Stimulated activated CD4-positive, alpha-beta T cell treated with anti-CD3 and anti-CD28 coated beads, TNF-alpha, amount 100 ng/mL, for 4 hours (primary cell): ENCODE measurements at places on chromosomes 5 and 9.
A peak's percentile ranks its signal among the peaks of the same experiment; 100 is the strongest.

DNA sequence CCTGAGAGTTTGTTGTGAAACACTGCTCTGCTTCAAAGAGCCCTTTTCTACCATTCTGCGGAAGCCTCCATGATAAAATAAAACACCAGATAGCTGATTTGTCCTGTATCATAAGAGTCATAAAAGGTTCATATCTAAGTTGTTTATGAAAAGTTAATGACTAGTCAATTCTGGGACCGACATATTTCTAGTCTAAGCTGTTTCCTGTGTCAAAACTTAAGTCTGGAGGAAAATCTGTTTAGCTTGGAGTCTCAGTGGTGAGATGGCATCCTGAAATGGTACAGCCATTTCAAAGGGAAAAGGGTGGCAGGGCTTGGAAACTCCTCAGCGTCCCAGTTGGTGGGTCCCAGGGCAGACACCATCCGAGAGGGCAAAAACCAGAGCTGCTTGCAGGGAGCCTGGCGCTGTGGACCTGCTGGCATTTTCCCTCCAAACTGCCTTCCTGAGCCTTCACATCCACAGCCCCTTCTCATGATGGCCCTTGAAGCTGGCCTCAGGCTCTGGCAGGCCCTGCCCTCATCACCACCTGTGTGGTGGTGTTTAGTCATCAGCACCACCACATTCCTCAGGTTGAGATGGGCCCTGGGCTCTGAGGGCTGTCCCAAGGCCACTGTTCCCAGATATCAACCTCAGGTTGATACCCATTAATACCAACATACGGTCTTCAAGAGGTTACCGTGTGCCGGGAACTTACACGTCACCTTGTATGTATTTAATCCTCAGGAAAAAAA, 184.0 kb downstream of the HSPA4 start:
- no peak for DNase-seq

DNA sequence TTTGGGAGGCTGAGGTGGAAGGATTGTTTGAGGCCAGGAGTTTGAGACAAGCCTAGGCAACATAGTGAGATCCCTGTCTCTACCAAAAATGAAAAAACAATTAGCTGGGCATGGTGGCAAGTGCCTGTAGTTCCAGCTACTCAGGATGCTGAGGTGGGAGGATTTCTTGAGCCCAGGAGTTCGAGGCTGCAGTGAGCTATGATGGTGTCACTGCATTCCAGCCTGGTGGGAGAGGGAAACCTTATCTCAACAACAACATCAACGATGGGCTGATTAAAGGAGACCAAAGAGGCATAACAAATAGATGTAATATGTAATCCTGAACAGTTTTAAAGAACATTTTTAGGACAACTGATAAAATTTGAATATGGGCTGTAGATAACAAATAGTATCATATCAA, 34.2 kb upstream of the PANK3 start:
- DNase-seq: no peak

GRCh38 chr5:59001154-59001553, 418.3 kb downstream of the RAB3C start:
- no peak for DNase-seq

- no peak for DNase-seq
These were observed 609.9 kb downstream of the ACTL7B start for GRCh38 chr9:108245901-108246300.

- no peak for DNase-seq
These were observed 33.0 kb downstream of the NDUFA8 start for GRCh38 chr9:122126331-122127261.

DNA sequence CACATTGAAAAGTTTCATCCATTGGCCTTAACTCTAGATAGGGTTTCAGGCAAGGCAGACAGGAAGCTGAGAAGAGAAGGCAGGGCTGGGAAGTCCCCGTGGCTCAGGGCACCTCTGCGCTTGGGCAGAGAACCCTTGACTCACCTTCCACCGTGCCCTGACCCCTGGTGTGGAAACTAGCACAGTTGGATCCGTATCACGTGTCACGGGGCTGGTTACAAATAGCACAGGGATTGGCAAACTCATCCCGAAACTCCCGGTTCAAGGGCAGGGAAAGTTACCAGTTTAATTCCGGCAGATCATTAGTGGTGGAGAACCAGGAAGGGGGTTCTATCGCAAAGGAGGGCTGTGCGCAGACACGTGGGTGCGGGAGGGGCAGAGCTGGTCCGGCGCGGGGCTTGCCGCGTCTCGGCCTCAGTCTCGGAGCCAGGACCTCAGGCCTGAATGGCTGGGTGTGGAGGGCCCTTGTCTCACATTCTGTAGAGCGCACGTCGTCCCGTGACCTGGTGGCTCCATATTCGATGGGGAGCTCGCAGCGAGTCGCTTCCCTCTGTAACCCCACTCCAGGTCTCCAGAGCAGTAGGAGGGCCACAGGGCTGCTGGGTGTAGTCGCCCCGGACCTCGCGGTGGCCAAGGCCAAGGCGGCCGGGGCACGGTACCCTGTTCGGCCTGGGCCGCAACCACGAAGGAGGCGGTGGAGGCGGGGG, 771 bp upstream of the TMEM171 start:
- no peak for DNase-seq

GRCh38 chr9:98707166-98708102, 1.3 kb downstream of the GABBR2 start:
- no peak for DNase-seq

GRCh38 chr5:10863763-10864383, 102.8 kb upstream of the DAP start:
- DNase-seq: peak; percentile 25

GRCh38 chr9:102428305-102428704, 566.8 kb upstream of the CYLC2 start:
- DNase-seq: no peak

- DNase-seq: no peak
These were observed 227.1 kb upstream of the DMRT1 start for GRCh38 chr9:614431-614830.

GRCh38 chr5:123549256-123549904, 37.4 kb downstream of the CSNK1G3 start:
- peak; percentile 1 for DNase-seq

- DNase-seq: no peak
These were observed 82.1 kb upstream of the IFNE start for GRCh38 chr9:21564175-21564574.

DNA sequence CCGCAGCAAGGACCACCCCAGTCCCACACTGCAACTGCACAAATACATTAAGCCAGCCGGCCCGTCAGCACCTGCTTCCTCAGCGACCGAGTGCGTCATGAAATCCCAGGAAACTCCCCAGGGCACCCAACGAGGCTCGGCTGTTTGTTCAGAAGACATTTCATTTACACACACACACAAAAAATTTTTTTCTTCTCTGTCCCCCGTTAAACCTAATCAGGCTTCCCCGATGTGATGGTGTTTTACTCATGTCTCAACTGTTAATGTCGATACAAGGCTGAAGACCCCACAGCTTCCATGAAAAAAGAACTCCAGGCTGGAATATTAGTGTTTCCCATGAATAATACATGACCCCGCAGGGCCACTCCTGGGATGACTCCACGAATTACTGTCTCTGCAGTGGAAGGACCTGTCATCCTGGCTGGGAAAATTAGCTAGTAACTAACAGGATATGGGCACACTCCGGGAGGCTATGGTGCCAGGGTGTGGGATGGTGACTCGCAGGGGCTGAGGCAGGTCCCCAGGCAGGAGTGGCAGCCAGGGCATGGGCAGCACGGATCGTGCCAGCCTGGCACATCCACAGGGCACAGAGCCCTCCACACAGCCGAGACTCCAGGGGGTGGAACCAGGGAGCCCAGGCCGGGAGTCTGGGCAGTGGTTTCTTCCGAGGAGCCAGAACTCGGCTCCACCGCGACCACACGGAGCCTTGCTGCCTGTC, 102.4 kb downstream of the VAV2 start:
- no peak for DNase-seq

- peak; percentile 49 for DNase-seq
These were observed 65.3 kb downstream of the RXRA start for GRCh38 chr9:134391319-134392231.

GRCh38 chr9:21982391-21982790, 11.8 kb downstream of the CDKN2A start:
- DNase-seq: no peak

- no peak for DNase-seq
These were observed 45.7 kb upstream of the ORM1 start for GRCh38 chr9:114276908-114277821.

DNA sequence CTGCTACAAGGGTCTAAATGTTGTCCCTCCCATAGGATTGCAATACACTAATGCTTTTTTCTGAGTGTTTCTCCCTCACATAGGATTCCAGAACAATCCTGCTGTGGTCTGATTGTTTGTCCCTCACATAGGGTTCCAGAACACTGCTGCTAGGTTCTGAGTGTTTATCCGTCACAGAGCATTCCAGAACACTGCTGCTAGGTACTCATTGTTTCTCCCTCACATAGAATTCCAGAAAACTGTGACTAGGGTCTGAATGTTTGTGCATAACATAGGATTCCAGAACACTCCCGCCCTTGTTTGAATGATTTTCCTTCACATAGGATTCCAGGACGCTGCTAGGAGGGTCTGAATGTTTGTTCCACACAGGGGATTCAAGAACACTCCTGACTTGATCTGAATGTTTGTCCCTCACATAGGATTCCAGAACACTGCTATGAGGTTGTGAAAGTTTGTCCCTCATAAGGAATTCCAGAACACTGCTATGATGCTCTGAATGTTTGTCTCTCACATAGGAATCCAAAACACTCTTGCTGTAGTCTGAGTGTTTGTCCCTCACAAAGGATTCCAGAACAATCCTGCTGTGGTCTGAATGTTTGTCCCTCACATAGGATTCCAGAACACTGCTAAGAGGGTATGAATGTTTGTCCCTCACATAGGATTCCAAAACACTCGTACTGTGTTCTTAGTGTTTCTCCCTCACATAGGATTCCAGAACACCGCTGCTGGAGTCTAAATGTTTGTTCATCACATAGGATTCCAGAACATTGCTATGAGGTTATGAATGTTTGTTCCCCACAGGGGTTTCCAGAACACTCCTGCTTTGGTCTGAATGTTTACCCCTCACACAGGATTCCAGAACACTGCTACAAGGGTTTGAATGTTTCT, 213.5 kb downstream of the FOXD4L6 start:
- DNase-seq: no peak

GRCh38 chr5:126143622-126144021, 279.6 kb upstream of the GRAMD2B start:
- no peak for DNase-seq

DNA sequence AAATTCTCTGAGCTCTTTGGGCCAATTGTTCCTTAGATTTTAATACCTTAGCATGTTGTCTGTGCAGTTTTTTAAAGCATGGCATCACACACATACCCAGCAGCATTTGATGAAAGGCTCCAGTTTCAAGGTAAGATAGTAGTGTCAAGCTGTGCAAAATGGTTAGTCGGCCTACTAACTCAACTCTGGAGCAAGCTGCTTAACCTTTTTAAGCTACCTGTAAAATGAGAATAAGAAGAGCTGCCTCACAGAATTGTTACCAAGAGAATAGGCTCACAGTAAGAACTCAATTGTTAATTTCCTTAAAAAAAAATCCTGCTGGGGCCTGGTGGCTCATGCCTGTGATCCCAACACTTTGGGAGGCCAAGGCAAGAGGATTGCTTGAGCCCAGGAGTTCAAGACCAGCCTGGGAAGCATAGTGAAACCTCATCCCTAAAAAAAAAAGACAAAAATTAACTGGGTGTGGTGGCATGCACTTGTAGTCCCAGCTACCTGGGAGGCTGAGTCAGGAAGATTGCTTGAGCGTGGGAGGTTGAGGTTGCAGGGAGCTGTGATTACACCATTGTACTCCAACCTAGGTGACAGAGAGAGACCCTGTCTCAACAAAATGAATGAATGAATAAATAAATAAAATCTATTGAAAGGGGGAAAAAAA, 96.5 kb downstream of the IQGAP2 start:
- DNase-seq: no peak

DNA sequence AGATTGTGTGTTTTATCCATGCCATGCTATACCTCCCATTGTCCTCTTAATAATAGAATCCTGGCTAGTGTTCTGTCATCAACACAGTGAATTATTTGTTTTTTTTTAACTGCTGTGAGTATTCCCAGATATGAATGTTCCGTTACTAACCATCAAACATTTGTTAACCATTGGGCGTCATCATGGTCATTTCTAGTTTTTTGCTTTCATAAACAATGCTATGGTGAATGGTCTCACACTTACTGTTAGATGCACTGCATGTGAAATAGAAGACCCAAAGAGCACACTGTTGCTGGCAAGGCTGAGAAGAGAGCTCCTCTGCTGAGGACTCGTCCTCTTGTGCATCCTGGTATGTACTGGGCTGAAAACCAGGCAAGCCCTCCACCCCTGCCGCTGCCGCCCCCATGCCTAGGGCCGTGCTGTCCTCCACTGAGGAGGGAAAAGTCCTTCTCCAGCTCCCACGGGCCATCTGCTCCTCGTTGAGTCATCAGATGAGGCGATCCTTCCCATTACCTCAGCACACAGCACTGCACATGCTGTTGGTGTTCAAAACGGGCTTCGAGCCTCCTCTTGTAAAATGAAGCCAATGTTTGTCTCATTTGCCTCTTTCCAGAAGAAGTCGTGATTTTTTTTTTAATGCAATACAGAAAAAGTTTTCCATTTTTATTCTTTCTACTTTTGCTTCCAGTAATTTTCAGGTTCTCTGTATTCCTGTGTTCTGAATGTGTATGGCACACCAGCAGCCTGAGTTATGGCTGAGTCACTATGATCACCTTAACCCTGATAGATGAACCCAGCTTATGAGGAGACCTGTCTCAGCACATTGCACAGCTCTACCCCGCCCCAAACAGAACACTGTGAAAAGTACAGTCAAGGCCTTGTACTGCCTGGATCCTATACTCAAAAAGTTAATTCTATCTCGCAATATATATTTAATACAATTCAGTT, 219.0 kb downstream of the AOPEP start:
- DNase-seq: no peak

DNA sequence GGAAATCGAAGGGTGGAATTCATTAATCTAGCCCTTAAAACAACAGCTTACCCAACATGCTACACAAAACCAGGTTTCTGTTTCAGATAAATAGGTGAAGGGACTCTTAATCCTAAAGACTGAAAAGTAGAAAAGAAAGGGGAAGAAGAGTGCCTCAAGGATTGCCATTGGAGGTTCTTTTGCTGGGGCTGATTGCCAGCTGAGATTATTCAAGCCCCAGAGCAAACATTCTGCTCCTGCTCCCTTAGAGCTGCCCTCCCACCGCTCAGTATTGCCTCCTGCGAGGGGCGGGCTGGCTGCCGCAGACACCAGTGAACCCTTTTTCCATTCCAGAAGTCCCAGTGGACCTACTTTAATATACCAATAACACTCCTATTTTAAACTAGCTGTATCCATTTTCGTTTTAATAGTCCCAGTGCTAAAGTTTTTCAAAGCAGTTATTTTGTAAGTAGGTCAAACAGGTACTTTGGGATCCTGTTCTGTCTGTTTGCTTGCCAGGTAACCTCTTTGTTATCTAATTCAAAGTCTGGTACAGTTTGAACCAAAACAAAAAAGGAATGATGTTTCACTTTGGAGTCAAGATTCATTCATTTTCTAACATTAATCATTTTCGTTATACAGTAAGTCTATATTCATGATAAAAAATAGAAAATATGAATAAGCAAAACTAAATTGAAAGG, 38.6 kb downstream of the HMGCS1 start:
- no peak for DNase-seq
